D341Med (cell line): ENCODE measurements at places on chromosomes 5 and 9.

GRCh38 chr5:177300236-177300880 is 3.2 kb downstream of the RAB24 start:
- no peak for DNase-seq

DNA sequence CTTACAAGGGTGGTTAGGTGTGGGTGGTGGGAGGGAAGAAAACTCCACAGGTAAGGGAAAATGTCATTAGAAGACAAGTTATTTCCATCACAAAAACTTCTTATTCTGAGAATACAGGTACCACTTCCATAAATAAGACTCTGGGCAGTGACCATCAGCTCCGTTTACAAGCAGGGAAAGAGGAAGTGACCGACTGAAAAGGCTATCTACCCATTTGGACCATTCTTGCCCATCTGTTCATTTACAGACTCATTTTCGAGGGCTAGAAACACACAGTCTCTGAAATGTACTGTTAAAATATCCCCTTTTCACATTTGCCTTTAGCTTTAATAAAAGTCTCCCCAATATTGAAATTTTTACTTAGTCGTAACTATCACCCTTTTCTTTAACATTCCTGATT is 79.5 kb downstream of the TTC39B start:
- DNase-seq = no peak

DNA sequence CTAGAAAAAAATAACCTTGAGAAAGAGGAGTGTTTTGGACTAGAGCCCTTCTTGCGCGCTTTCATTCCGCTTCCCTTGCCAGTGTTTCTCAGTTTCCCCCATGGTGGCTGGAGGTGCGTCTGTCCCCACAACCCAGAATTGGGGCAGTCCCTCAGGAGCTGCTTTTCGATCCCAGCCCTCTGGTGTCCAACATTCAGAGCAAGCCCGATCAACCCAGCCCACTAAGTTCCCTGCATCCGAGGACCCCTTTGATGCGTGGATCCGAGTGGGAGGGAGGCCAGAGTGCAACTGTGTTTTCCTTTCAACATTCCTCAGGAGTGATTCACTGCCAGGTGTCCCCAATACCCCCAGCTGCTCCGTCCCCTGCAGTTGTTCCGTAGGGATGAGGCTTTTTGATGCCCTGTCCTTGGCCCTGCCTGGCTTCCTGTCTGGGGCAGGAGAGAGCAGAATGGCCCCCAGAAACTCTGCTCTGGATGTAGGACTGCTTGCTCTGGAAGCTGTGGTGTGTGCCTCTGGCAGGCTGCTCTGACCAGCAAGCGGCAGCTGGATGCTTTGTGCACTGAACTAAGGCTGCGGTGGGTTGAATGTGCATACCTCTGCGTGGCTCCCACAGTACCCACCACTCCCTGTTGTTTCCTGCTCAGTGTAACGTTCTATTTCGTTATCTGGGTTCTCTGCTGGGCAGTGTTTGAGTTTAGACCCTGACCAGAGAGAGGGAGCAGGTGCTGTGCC is 117.5 kb downstream of the BOD1 start:
- no peak for DNase-seq

GRCh38 chr5:3194684-3195083 is 400.9 kb upstream of the IRX1 start:
- no peak for DNase-seq

DNA sequence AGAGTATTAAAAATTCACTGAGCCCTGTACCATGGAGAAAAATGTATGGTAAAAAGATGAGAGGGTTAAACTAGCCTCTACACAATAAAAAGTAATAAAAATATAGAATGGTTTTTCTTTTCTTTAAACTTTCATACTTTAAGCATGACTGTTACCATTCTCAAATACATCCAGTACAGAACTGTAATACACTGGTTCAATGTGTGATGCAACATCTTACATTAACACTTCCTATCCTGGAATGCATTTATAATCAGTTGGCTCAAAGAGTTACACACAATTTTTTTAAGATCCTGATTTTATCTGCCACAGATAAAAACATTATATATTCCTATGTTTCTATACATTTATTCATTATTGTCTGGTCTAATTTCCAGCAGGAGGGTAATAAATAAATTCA is 4.7 kb downstream of the GNAQ start:
- DNase-seq = no peak

DNA sequence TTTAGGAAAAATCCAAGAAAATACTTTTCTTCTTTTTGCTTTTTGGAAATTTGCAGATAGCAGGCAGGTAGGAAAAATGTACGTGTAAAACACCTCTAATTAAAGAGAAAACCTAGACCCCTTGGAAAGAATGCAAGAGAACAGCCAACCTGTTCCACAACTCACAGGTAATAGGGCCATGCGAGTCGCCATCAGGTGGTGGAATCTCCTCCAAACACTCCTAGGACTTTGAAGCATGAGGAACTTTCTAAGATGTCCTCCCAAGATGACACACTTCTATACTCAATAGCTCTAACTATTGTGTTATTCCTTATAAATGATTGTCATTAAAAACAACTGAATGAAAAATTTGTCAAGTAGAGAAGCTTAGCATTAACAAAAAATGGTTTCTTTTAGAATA is 174.0 kb downstream of the TMC1 start:
- no peak for DNase-seq

DNA sequence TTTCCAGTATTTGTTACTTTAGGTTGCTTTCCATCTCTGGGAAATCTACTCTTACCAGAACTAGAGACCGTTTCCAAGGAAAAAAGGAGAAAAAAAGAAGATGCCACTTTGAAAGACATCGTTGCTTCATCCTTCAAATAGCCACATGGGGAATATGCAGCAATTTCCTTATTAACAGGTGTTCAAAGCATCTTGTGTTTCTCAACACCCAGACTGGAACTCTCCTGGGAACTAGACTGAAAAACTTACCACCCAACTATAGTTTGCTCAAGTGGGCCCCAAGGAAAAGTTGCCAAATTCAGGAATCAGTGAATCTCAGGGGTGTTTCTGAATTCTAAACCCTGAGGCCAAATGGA is 80.0 kb upstream of the JAK2 start:
- no peak for DNase-seq

DNA sequence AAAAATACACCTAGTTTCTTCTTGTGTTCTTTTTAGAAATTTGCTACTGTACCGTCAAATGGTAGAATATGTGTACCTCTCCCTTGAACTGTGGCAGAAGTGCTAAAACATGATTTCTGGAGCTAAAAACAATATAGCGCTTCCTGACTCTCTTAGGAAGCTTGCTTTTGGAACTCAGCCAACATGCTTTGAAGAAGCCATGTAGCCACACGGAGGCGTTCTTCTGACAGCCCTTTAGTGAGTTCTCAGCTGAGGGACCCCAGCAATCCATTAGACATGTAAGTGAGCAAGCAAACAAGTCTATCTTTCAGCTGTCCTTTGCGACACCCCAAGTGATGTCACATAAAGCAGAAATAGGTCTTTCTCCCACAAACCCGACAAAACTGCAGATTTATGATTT is 917.0 kb downstream of the CDH9 start:
- no peak for DNase-seq

GRCh38 chr5:55575815-55576583 is 41.2 kb upstream of the PLPP1 start:
- DNase-seq = no peak

- DNase-seq = no peak
Measured at GRCh38 chr9:124140941-124141568, 116.7 kb upstream of the NEK6 start.

GRCh38 chr5:76455531-76456133 is 52.5 kb downstream of the IQGAP2 start:
- no peak for DNase-seq

- DNase-seq = no peak
Measured at GRCh38 chr5:90337449-90338052, 72.0 kb downstream of the CETN3 start.

GRCh38 chr5:38766151-38766550 is 79.7 kb upstream of the OSMR start:
- DNase-seq = no peak

DNA sequence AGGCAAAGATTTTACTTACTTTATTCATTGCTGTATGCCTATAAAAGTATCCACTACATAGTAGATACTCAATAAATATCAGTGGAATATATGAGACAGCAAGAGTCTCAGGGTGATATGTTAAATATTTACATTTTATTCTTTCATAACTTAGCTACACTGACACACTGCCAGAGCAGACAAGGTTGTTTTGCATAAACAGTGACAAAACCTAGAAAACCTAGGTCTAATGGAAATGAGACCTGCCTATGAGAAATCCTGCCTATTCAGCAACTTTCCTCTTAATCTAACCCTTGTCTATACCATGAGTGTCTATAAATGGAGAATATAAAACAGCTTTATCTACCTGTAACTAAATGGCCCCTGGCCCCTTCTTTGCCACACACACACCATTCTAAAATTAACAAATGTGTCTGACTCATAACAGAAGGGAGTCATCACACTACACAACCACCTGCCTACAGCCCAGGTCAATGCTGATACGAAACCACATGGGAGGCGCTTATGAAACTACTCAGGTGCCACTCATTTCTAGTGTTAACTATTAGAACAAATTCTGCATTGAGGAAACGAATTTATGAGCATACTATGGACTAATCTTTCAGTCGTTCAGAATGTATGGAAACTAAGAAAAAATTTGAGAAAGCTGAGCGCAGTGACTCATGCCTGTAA is 60.3 kb downstream of the UBAP2 start:
- no peak for DNase-seq

- DNase-seq = no peak
Measured at GRCh38 chr5:171416160-171417049, 3.0 kb upstream of the FGF18 start.

DNA sequence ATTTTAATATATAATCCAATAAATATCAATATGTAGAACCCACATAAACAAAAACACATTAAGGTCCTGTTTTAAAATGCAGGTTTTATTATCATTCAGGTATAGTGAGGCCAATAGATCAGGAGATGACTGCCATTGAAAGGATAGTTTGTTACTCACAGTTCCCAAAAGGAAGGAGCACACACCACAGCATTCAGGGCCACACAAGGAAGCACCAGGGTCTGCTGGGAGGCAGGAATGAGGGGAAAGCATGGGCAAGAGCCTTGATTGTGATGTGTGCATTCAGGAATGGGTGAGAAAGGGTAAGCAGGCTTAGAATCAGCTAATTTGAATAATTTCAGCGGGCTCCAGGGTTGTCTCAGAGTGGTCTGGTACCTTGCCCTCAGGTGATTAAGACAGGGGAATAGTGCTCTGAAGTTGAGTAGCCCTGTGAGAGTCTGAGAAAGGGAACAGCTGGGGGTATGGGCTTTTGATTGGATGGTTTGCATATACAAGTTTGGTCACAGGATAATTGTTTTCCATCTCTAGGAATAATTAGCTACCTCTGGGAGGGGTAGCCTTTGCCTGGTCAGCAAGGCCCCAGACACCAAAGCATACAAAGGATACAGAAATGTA is 19.8 kb upstream of the OTULIN start:
- DNase-seq = no peak

DNA sequence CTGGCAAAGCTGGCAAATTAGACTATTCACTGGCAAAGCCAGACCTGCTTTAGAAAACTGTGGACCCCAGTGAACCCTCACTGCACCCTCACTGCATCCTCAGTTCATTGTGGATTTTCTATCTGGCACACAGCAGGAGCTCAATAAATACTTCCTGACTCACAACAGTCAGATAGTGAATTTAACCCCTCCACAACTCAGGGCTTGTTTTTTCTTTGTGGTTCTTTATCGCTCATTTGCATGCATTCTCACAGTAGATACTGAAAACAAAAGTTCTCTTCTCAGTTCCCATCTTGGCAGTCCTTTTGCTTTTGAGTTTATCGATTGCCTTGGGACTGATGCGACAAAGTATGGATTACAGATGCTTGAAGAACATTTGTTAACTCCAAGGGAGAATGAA is 99.8 kb downstream of the ACTL7B start:
- no peak for DNase-seq

- no peak for DNase-seq
Measured at GRCh38 chr5:115543365-115544042, 1.1 kb downstream of the FEM1C start.

DNA sequence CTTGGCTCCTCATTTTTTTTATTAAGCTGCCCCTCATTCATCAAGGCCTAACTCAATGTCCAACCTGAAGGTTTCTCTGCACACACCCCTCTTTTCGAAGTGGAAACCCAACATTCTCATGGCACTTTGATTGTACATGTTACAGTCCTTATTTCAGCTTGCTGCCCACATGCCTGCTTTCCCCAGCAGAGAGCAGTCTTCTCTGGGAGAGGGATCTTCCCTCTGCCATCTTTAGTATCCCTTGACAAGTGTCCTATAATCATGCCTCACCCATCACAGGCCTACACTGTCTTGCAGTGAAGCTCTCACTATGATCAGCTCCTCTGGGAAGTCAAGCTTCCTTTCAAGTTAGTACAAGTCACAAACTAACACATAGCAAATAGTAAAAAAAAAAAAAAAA is 175.1 kb downstream of the ACER2 start:
- no peak for DNase-seq

GRCh38 chr5:124056991-124057723 is 545.2 kb downstream of the CSNK1G3 start:
- DNase-seq = peak; percentile 31

- DNase-seq = no peak
Measured at GRCh38 chr5:102223542-102224477, 72.3 kb downstream of the SLCO4C1 start.

GRCh38 chr5:144072518-144072927 is 97.9 kb downstream of the YIPF5 start:
- no peak for DNase-seq
